COLO829 (cell line): ENCODE measurements at places on chromosomes 4 and X.

- no peak for DNase-seq
Measured at GRCh38 chr4:76799718-76800117, 98.2 kb downstream of the SOWAHB start.

DNA sequence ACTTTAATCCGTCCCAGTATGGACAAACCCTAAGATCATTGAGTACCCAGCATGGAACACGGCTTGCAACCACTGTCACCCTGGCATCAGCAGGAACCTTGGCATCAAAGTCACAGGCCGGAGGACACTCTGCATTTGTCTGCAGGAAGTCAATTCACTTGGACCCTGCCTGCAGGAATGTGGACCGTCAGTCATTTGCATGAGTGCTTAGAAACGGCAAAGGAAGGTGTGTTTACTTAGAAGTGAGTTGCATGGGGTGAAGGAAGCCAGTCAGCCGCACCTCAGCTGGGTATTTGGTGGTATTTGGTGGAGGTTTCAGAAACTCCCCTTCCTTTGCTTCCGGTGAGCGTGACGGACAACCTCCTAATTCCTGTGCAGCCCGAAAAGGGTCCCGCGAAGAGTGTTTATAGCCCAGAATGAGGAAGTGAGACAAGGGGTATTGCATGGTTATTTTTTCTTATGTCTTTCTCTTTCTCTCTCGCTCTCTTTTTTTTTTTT, 15.5 kb downstream of the P2RY8 start:
- DNase-seq, result no peak

- no peak for DNase-seq
Measured at GRCh38 chr4:109278594-109279031, 23.8 kb downstream of the COL25A1 start.

- DNase-seq, result no peak
Measured at GRCh38 chr4:37528166-37528885, 157.8 kb downstream of the RELL1 start.

DNA sequence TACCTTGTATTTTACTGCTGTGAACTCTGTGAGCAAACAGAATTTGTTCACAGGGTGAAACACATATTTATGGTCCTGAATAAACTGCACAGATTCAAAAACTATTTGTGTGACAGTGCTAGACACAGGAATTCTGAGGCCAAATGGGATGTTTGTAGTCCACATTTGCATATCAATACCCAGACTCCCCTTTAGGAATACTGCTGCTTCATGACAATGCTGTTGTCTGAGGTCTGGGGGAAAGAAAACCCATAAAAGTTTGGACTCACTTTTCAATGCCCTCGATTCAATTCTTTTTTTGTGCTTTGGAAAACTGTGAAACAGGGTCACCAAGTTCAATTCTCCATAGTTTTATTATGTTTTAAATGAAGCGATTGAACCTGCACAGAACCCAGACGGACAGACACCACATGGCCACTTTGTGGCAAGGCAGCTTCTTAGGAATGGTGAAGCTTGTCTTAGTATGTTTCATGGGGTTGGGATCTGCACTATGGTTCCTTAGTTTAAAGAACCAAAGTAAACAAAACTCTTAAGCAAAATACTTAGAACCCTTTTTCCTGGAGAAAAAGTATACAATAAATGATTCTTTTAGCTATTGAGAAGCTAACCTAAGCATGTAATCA, 92.3 kb upstream of the MAD2L1 start:
- DNase-seq, result no peak
